Colonic mucosa (tissue), 4 donors: ENCODE measurements at places on chromosomes 5 and 9. TPM values are rescaled to one million over a fixed set of nuclear protein-coding genes. Genes with fewer than 3 reads are reported as not detected.

CCDC152 gene
- 0.27 TPM for total RNA-seq

PCDHB9 gene
- 0.53 TPM for total RNA-seq

NR2F1 gene
- total RNA-seq = 2.7 TPM

DNA sequence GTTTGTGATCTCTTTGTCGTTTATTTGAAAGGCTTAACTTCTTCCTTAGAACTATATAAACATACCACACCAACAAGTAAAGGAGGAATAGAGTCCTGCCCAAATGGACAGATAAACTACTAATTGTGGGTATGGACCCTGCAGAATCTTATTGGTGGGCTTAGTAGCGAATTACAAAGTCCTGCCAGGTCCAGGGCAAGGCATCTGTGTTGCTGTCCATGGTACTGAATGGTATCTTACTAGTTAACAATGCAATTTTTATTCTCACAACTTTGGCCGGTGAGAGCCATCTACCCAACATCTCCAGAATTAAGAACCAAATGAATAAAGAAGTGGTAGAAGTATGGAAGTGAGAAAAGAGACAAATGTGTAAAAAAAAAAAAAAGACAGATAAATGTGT lies 1782.4 kb upstream of the WWC1 start:
- no peaks in the 10 kb centered on the region for H3K36me3 ChIP-seq
- DNase-seq = no peak
- H3K27ac ChIP-seq = no peak overlapping the region
- no peak overlapping the region for H3K4me3 ChIP-seq
- H3K27me3 ChIP-seq = no peaks in the 10 kb centered on the region

DNA sequence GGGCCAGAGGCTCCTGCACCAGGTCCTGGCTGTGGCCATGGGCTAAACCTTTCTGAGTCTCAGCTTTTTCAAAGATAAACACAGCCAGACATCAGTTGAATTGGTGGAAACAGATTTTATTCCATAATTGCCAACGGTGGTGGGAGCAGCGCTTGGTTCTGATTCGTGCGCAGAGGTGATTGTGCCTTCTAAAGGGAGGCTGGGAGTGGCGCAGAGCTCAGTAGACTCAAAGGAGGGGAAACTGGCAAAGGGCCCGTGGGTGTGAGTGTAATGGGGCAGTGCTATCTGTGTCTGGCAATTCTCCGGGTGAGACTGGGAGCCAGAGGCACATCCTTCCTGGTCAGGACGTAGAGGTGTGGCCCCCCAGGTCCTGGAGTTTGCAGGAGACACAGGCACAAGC lies 169.4 kb upstream of the PPP1R26 start:
- no peaks in the 10 kb centered on the region for H3K4me1 ChIP-seq
- H3K27ac ChIP-seq = no peak overlapping the region
- no peak for DNase-seq
- no peaks in the 10 kb centered on the region for H3K27me3 ChIP-seq
- H3K4me3 ChIP-seq = no peak overlapping the region

PHF24 gene
- total RNA-seq = 0.64 TPM

DNA sequence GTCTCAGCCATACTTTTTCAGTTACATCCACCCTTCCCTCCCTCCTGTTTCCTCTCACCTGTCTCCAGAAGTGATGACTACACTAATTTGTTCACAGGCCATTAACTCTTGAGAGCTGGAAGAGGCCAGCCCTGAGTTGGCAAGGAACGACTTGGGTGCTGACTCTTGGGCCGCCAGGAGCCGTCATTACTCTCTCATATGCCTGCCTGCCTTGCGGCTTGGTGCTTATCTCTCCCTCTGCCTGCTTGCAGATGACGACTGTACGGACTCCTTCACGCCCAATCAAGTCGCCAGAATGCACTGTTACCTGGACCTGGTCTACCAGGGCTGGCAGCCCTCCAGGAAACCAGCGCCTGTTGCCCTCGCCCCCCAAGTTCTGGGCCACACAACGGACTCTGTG lies 66.1 kb downstream of the PAPPA start:
- H3K27me3 ChIP-seq = no peaks in the 10 kb centered on the region
- no peaks in the 10 kb centered on the region for H3K4me1 ChIP-seq
- H3K36me3 ChIP-seq = no peaks in the 10 kb centered on the region
- DNase-seq = no peak
- no peak overlapping the region for H3K27ac ChIP-seq
- H3K4me3 ChIP-seq = no peak overlapping the region

DNA sequence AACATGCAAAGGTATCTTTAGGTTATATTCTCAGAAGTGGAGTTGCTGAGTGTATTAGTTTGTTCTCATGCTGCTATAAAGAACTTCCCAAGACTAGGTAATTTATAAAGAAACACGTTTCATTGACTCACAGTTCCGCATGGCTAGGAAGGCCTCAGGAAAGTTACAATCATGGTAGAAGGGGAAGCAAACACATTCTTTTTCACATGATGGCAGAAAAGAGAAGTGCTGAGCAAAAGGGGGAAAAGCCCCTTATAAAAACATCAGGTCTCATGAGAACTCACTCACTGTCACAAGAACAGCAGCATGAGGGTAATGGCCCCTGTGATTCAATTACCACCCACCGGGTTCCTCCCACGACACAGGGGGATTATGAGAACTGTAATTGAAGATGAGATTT lies 163.6 kb upstream of the PRLR start:
- no peak for DNase-seq
- H3K27me3 ChIP-seq = no peaks in the 10 kb centered on the region
- no peak overlapping the region for H3K27ac ChIP-seq
- H3K36me3 ChIP-seq = no peaks in the 10 kb centered on the region

PCDHGB5 gene
- 2.1 TPM for total RNA-seq

- H3K36me3 ChIP-seq = no peaks in the 10 kb centered on the region
- no peaks in the 10 kb centered on the region for H3K27me3 ChIP-seq
- H3K4me1 ChIP-seq = no peaks in the 10 kb centered on the region
- H3K27ac ChIP-seq = no peak overlapping the region
Observed at GRCh38 chr9:86977205-86977835, 30.0 kb upstream of the GAS1 start.

GRCh38 chr5:154478224-154478565 lies at the start of gene HAND1:
Gene HAND1, minus strand, starts transcription at chr5:154478227. Its CDS starts 219 bp downstream, at chr5:154478008.
- peaks cover 16% of the 10 kb centered on the region for H3K4me1 ChIP-seq
- no peak within 1 kb of the TSS for H3K27ac ChIP-seq
- peak within 1 kb of the TSS; percentile 24 for H3K4me3 ChIP-seq

DNA sequence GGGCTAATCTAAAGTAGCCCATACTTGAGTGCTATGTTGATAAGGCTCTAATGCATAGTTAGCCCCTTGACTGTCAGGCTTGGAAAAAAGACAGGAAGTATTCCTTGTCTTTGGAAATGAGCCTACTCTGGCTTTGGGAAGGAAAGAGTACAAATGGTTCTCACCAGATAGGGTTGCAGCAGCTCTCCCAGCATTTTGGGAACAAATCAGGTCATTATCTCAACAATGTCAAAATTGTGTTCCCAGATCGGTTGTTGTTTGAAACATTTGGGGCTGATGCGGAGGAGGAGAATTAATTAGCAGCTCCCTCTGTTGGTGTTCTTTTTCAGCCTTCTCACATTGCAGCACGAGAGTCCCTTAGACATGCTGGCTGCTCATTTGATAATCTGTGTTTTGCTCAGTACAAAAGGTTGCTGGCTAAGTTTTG lies 294.7 kb upstream of the DMRT1 start:
- no peak overlapping the region for H3K4me3 ChIP-seq
- H3K4me1 ChIP-seq = no peaks in the 10 kb centered on the region
- H3K27ac ChIP-seq = no peak overlapping the region
- H3K36me3 ChIP-seq = no peaks in the 10 kb centered on the region

- H3K27ac ChIP-seq = no peak overlapping the region
- H3K27me3 ChIP-seq = no peaks in the 10 kb centered on the region
- H3K4me3 ChIP-seq = no peak overlapping the region
- H3K4me1 ChIP-seq = no peaks in the 10 kb centered on the region
- no peaks in the 10 kb centered on the region for H3K36me3 ChIP-seq
Observed at GRCh38 chr9:114214181-114214580, 58.8 kb downstream of the COL27A1 start.

DNA sequence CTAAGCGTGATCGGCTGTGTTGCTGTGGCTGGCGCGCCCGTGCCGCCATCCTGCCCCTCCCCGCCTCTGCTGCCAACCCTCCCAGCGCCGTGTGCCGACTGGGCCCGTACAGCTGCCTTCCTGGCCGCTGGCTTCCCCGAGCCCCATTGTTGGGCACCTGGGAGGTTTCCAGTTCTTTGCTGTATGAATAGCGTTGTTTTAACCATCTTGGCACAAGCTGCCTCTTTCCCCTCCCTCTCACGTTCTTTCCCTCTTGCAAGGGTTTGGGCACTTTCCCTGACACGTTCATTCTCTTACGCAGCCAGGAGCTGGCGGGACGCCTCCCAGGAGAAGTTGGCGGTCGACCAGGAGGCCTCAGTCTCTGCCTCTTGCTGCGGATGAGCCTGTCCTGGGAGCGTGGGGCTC lies 43.1 kb upstream of the RXRA start:
- no peaks in the 10 kb centered on the region for H3K27me3 ChIP-seq
- no peaks in the 10 kb centered on the region for H3K4me1 ChIP-seq
- H3K4me3 ChIP-seq = no peak overlapping the region
- no peaks in the 10 kb centered on the region for H3K36me3 ChIP-seq
- DNase-seq = peak; percentile 34

SPOCK1 gene
- total RNA-seq = 2.1 TPM

DNA sequence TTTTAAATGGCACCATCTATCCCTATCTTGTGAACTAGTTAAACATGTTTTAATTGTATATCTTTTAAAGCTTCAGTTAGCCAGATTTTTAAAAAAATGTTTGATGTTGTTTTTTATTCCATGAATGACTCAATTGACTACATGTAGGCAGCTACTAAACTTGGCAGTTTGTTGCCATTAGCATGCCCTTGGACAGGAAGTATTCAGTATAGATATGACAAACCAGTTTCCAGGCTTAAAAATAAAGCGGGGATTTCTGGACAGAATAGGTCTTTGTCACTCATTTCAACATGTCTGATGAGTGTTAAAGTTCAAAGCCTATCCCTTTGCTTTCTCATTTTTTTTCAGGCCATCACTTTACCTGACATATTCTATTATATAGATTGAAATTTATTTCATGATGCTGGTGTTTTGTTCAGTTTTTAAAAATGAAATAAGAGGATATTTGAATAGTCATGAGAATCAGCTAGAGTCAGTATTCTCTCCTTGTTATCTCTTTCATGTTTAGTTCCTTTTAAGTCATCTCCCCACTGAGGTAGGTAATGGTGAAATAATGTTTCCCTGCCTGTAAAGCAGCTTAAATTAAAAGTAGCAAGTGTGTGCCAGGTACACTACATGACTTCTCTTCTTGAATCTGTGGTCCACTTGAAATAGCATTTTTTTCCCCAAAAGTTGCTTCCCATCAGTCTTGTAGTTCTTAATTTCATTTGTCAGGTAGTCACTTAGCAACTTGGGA lies 11.9 kb downstream of the TNFAIP8 start:
- no peaks in the 10 kb centered on the region for H3K36me3 ChIP-seq
- no peaks in the 10 kb centered on the region for H3K27me3 ChIP-seq
- H3K4me3 ChIP-seq = no peak overlapping the region

DNA sequence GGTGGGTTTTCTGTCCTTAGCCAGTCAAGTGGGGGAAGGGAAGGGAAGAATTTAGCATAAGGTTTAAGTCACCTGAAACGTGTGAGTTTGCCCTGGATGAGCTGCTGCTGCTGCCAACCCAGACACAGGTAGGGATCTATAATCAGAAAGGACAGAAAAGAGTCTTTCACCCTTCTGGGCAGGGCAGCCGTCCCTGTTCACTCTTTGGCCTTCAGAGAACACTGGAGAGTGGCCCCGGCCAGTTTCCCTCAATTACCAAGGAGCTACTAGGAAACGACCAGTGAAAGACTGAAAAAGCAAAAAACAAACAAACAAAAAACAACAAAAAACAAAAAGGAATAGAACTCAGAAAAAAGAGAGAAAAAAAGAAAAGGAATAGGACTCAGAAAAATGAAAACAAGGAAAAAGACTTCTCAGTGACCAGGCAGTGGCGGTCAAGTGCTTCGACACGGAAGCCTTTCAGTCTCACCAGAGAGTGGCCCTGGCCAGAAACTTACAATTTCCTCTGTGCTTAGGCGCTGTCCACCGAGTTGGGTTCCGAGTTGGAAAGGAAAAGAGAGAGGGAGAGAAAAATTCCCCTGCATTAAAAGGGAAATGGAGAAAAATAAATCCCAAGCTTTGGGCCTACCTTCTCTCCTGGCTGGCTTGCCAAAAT lies 2.5 kb upstream of the GM2A start:
- no peaks in the 10 kb centered on the region for H3K27me3 ChIP-seq
- no peak overlapping the region for H3K4me3 ChIP-seq
- H3K4me1 ChIP-seq = peaks cover 6% of the 10 kb centered on the region
- no peak for DNase-seq
- no peaks in the 10 kb centered on the region for H3K36me3 ChIP-seq

SPATA31D4 gene
- not detected for total RNA-seq

GRCh38 chr5:152353001-152353400 lies 52.1 kb downstream of the NMUR2 start:
- no peaks in the 10 kb centered on the region for H3K27me3 ChIP-seq
- no peaks in the 10 kb centered on the region for H3K4me1 ChIP-seq
- H3K4me3 ChIP-seq = no peak overlapping the region
- DNase-seq = no peak

- no peak for DNase-seq
- no peak overlapping the region for H3K27ac ChIP-seq
- no peaks in the 10 kb centered on the region for H3K27me3 ChIP-seq
Observed at GRCh38 chr5:145984072-145984471, 47.7 kb downstream of the SH3RF2 start.

CDH6 gene
- total RNA-seq = 0.52 TPM

GRCh38 chr5:43773478-43773844 lies 170.5 kb downstream of the NNT start:
- no peak for DNase-seq
- H3K27me3 ChIP-seq = no peaks in the 10 kb centered on the region
- H3K36me3 ChIP-seq = no peaks in the 10 kb centered on the region
- H3K4me1 ChIP-seq = no peaks in the 10 kb centered on the region
- no peak overlapping the region for H3K27ac ChIP-seq

GRCh38 chr9:121574774-121575519 lies 75.3 kb upstream of the GGTA1 start:
- DNase-seq = no peak
- no peak overlapping the region for H3K27ac ChIP-seq
- H3K36me3 ChIP-seq = no peaks in the 10 kb centered on the region
- H3K4me3 ChIP-seq = no peak overlapping the region
- no peaks in the 10 kb centered on the region for H3K4me1 ChIP-seq

DNA sequence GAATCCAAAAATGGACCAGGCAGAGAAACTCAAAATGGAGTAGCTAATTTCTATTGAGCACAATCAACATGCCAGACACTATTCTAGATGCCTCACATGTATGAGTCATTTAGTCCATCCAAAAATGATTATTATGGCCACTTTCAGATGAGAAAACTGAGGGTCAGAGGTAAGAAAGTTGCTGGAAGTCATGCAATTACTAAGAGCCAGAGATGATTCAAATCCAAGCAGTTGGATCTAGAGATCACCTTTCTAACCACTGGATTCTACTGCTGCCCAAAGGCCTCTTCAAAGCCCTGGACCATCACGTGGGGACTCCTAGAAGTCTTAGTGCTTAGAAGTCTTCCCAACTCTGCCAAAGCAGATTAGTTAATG lies 51.8 kb upstream of the HMHB1 start:
- no peaks in the 10 kb centered on the region for H3K27me3 ChIP-seq
- DNase-seq = no peak
- H3K4me1 ChIP-seq = no peaks in the 10 kb centered on the region

CDC42SE2 gene
- total RNA-seq = 110 TPM

- H3K4me3 ChIP-seq = no peak overlapping the region
- DNase-seq = no peak
- no peaks in the 10 kb centered on the region for H3K36me3 ChIP-seq
Observed at GRCh38 chr5:179930788-179931473, 23.2 kb upstream of the TBC1D9B start.

GRCh38 chr5:79509244-79509885 lies 4.6 kb downstream of the HOMER1 start:
- peaks cover 18% of the 10 kb centered on the region for H3K27me3 ChIP-seq
- no peaks in the 10 kb centered on the region for H3K4me1 ChIP-seq
- no peaks in the 10 kb centered on the region for H3K36me3 ChIP-seq
- H3K4me3 ChIP-seq = no peak overlapping the region
